ENCODE measurements at places on chromosomes 5 and 9.

GRCh38 chr9:77595426-77596095, 52.6 kb downstream of the GNA14 start:
- no peak for DNase-seq

DNA sequence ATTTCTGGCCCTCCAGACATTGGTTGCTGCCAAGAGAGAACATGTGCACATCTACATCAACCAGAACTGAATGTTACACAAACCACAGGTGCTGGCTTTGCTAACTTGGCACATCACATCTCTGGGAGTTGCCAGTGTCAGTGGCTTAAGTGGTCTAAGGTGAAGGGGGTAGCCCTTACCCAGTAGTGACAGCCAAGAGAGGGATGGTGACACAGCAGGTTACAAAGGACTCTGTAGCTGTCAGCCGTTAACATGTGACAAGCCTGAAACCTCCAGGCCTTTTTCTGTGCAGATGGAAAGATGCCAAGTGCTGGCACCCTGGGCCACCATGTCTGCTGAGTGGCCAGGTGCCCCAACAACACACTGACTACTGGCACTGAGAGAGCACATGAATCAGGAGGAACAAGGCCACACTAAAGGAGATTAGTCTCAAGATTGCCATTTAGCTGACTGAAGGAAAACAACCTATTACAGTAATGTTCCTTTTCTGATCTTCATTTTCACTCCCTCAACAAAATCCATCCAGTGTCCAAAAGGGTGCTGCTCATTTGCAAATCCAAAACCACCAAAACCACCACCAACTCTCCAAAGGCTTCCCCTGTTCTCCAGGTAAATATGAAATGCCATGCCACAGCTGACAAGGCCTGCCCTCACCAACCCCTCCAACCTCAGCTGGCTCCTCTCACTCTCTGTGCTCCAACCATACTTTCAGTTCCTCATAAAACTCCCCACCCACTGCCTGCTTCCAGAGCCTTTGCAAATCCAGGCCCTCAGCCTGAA, 20.2 kb downstream of the SIL1 start:
- no peak for DNase-seq

GRCh38 chr9:84791643-84792042, 122.1 kb downstream of the NTRK2 start:
- DNase-seq = no peak

DNA sequence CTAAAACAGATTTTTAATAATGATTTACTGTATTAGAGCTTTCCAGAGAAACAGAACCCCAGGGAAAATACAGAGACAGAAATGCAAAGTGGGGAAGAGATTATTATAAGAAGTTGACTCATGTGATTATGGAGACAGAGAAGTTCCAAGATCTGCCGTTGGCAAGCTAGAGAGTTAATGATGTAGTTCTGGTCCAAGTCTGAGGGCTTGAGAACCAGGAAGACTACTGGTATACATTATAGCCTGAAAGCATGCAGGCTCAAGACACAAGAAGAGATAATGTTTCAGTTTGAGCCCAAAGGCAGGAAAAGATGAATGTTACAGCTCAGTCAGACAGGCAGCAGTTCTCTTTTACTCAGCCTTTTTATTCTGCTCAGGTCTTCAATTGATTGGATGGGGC, 98.8 kb upstream of the NFIL3 start:
- DNase-seq = no peak

DNA sequence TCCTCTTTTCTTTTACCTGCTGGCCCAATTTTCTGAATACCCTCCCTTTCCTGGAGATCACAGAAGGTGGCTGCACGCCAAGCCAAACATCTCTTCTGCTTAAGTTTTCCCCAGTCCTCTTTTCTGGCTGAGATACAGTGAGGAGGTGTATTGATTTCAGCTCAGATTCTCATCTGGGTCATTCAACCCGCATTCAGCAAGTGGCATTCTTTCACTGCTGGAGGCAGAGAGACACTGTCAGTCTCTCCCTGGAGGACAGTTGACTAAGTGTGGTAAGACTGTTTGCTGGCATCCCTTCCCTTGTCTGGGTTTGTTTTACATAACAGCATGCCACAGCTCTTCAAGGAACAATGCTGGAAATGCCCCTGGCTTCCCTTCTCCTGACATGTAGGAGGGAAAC, 60.5 kb downstream of the GABRG2 start:
- no peak for DNase-seq

GRCh38 chr5:124790301-124790894, 44.0 kb upstream of the ZNF608 start:
- DNase-seq = no peak

DNA sequence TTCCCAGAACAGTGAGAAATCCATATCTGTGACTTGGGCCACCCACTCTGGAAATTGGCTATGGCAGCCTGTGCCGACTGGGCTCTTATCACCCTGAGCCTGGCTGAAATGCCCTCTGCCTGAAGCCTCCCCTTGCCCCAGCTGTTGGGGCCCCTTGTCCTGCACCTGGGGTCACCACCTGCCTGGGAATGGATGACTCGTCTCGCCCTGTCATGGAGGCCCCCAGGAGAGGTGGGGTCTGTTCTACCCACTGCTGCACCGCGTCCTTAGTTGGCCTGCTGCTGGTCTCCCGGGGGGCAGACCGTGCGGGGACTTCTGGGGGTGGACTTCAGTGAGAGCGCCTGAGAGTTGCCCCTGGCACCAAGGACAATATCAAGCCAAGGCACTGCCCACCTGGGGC, 46.6 kb upstream of the COL5A1 start:
- no peak for DNase-seq

- DNase-seq = no peak
Measured at GRCh38 chr9:14323985-14324650, 10.2 kb upstream of the NFIB start.

- no peak for DNase-seq
Measured at GRCh38 chr9:21505425-21506179, 23.5 kb upstream of the IFNE start.

DNA sequence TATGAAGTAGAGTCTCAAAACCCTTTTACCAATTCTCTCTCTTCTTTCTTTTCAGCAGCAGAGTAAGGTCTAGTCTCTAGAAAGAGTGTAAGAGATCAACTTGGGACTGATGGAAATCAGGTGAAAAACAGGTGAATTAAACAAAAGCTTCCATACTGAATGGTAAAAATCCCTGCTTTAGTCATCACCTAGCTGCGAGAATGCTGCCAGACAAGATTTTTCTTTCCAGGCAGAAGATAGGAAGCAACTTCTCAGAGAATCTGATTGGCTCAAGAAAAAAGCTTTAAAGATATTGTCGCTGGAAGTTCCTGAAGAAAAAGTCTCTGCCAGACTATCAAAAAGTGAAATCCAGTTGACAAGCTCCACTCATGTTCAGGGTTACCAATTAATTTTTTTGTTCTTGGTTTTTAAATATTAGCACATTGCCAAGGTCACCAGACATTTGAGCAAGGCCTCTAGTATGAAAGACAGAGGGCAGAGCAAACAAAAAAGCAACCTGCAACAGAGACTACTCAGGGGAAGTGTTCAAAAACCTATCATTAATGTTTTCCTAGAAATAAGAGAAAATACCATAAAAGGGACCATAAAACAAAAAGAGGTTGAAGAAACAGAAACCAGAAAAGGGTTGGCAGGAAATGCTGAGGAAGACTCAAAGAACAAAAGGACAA, 9.3 kb downstream of the CDO1 start:
- no peak for DNase-seq

- no peak for DNase-seq
Measured at GRCh38 chr9:92738661-92739081, 26.0 kb downstream of the BICD2 start.

DNA sequence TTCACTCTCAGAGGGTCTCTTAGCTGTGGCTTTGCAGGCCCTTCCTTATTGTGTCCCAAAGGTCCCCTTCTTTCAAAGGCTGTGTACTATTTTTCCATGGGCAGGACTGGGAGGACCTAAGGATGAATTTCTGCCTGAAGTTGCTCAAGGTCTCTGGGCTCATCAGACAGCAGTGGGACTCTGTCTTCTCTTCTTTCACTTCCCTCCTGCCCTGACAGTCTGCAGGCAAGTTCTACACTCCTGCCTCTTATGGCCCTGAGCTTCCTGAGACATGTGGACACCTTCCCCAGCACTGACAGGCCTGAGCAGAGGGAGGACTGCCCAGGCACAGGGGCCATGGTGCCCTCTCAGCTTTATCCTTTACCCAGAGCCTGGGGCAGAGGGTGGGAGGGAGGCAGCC, 14.8 kb downstream of the ENHO start:
- no peak for DNase-seq

DNA sequence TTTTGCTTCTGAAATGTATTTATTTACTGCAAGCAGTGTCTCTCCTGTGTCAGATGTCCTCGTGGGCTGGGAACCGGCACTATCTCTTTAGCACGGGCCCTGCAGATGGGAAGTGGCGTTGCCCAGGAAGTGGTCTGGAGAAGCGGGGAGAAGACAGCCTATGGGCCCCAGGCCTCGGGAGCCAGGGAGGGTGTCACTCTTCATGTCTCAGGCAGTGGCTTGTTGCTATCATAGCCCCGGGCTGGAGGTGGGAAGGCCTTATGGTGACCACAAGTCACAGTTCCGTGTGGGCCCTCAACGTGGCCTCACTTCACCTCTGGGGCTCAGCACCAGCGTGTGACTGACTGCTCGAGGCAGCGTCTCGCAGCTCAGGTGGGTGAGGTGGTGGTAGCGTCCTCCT, 41.4 kb downstream of the SYK start:
- no peak for DNase-seq

GRCh38 chr5:57246426-57246825, 72.6 kb downstream of the GPBP1 start:
- no peak for DNase-seq

DNA sequence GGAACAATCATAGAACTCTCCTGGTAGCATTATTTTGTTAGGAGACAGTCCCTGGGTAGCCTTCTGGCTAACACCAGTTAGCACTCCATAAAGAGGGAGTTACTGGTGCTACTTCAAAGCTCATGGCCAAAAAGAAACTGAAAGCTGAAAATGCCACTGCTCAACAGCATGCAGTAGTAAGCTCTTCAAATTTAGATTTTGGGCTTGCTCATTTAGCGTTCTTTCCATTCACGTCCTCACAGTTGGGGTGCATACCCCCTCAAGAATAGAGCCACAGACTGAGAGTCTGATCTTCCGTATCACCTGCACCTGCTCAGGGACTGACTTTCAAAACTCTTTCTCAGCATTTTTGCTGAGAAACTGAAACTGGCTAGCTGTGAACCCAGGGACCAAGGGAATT, 24.7 kb downstream of the NTRK2 start:
- DNase-seq = no peak

- no peak for DNase-seq
Measured at GRCh38 chr5:83729362-83729761, 8.7 kb upstream of the HAPLN1 start.

- no peak for DNase-seq
Measured at GRCh38 chr9:81890104-81890503, 38.1 kb upstream of the SPATA31D4 start.

DNA sequence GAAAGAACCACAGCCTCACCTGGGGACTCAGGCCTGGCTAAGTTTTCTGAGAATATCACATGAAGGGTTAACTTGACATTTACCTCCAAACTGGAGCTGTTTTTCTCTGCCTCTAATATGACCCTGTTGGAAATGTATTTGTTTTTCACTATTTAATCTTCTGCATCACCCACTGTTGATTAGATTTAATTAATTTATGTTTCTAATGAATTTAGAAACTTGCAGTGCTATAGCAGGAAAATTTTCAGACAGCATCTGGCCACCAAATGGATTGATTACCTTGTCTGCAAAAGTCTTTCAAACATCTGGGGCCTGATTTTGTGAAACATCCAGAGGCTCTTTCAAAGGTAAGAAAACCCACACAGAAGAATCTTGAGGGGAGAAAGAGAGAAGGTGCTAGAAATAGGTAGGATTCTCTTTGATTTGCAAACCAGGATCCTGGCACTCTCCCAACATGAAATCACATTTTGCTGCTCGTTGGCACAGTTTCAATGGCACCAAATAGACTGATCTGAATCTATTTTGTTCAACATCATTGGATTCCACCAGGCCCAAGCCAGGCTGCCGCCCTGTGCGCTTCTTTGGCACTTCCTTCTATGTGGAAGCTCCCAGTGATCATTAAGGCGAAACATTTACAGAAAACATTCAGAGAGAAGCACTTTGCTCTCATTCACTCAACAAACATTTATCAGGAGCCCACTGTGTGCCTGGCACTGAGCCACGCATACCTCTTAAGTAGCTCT, 157.3 kb downstream of the PPP2R2B start:
- no peak for DNase-seq

DNA sequence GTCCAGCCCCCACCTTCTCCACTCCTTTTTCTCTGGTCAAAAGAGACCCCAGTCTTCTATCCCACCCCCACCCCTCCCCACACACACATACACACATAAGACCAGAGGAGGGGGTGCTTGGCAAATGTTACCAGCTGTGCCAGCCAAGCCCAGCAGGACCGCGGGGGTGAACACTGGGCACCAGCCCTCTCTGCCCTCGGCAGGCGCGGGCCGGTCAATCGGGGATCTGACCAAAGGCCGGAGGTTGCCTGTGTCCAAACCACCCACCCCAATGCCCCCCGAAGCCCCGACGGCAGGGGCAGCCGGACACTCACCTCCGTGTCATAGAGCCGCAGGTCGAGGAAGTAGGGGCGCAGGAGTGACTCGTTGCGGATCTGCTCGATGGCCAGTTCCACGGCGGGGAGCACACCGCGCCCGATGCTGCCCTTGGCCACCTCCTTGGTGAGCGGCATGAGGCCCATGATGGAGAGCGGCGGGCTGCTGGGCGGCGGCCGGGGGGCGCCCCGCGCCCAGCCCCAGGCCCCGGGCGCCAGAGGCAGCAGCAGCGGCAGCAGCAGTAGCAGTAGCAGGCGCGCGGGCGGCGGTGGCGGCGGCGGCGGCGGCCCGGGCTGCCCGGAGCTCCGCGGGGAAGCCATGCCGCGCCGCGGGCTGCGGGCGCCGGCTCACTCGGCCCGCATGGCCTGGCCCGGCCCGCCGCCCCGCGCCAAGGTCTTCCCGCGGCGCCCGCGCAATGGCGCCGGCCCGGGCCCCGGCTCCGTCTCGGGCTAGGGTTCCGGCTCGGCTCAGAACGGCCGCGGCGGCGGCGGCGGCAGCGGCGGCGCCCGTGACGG, 417 bp downstream of the GABBR2 start:
- DNase-seq = no peak
